Activated naive CD8-positive, alpha-beta T cell treated with anti-CD3 and anti-CD28 coated beads for 36 hours (primary cell): ENCODE measurements at places on chromosomes 12 and 14. TPM values are rescaled to one million over a fixed set of nuclear protein-coding genes. Genes with fewer than 3 reads are reported as not detected.

GRCh38 chr14:77346495-77346894 lies 25.7 kb downstream of the GSTZ1 start:
- peaks cover 9% of the 10 kb centered on the region for H3K36me3 ChIP-seq
- H3K27me3 ChIP-seq: no peaks in the 10 kb centered on the region
- no peak overlapping the region for H3K27ac ChIP-seq
- no peak overlapping the region for H3K4me3 ChIP-seq
- no peak for DNase-seq
- peaks cover 2% of the 10 kb centered on the region for H3K4me1 ChIP-seq

DNA sequence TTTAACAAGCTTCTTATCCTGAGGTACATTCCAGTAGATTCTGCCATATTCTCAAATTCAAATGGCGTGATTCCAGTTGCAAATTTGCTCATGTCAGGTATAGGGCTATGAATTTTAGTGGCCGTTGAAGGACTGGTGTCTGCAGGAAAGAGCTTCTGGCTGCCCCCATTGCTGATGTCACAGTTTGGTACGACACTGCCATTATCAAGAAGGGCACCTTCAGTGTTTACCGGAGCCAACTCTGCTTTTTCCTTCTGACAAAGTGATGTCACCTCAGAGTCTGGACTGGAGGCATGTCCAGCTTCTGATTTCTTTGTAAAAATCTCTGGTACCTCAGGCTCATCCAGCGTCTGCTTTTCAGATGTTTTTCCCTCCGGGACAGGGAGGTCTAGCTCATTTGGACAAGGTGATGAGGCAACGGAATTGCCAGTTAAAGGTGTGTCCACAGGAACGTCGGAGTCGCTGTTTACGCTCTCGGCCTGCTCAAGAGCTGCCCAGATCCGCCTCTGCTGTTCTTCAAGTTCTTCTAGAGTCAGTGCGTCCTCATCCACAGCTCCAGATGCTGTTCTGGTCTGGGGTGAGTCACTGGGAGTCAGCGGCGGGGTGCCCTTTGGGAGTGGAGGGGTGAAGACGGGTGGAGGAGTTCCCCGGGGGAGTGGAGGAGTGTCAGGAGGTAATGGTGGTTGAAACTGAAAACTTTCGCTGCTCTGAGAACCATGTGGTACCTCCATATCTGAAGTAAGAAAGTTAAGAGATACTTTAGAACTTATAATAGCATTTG lies 27.0 kb downstream of the ZCCHC8 start:
- peak; percentile 73 for DNase-seq
- H3K27me3 ChIP-seq: no peaks in the 10 kb centered on the region
- H3K4me1 ChIP-seq: peaks cover 27% of the 10 kb centered on the region
- peaks cover 32% of the 10 kb centered on the region for H3K36me3 ChIP-seq

Gene ASB2
- total RNA-seq: 26.4 TPM

- H3K4me1 ChIP-seq: no peaks in the 10 kb centered on the region
- peaks cover 6% of the 10 kb centered on the region for H3K27me3 ChIP-seq
- H3K27ac ChIP-seq: no peak overlapping the region
- no peak overlapping the region for H3K4me3 ChIP-seq
- no peak for DNase-seq
Measured at GRCh38 chr14:104898870-104899510, 25.7 kb upstream of the PLD4 start.

DNA sequence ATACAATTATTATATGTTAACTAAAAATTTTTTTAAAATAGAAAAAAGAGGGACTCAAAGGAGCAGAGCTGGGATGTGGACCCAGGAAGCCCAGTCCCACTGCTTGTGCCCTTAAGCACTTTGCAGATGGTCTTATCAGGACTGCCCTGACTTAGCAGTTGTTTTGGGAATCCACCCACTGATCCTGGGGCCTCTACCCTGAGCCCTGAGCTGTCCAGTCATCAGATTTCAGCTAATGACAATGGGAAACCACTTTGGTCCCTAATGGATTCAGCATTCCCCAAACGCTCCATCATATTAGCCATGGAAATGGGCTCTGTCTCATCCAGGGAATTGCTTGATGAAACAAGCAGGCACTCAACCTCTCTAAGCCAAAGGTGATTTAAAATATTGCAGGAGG lies 22.5 kb upstream of the WSCD2 start:
- no peaks in the 10 kb centered on the region for H3K4me1 ChIP-seq
- no peak for DNase-seq
- H3K4me3 ChIP-seq: no peak overlapping the region
- H3K27me3 ChIP-seq: peaks cover 16% of the 10 kb centered on the region
- no peaks in the 10 kb centered on the region for H3K36me3 ChIP-seq
- no peak overlapping the region for H3K27ac ChIP-seq

DNA sequence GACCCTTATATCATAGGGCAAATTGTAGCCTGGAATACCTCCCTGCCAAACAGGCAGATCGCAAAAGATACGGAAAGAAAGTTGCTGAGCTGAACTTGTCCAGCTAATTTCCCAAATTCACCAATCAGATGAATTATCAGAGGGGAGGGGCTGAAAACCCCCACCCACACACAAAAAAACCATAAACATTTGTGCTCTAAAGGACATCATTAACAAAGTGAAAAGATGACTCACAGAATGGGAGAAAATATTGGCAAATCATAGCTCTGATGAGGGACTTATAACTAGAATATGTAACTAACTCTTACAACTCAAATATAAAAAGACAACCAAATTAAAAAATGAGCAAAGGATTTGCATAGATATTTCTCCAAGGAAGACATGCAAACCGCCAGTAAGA lies 36.3 kb downstream of the PTHLH start:
- no peak overlapping the region for H3K4me3 ChIP-seq
- peaks cover 3% of the 10 kb centered on the region for H3K4me1 ChIP-seq
- no peak for DNase-seq
- no peak overlapping the region for H3K27ac ChIP-seq
- peaks cover 28% of the 10 kb centered on the region for H3K27me3 ChIP-seq
- no peaks in the 10 kb centered on the region for H3K36me3 ChIP-seq

GRCh38 chr12:120453977-120454376 lies 7.7 kb downstream of the GATC start:
- DNase-seq: no peak
- peak overlapping the region; percentile 48 for H3K27ac ChIP-seq
- no peak overlapping the region for H3K4me3 ChIP-seq
- H3K4me1 ChIP-seq: peaks cover 6% of the 10 kb centered on the region
- peaks cover 27% of the 10 kb centered on the region for H3K36me3 ChIP-seq

Gene PDZRN4
- not detected for total RNA-seq

- H3K4me3 ChIP-seq: no peak overlapping the region
- peaks cover 88% of the 10 kb centered on the region for H3K27me3 ChIP-seq
- H3K27ac ChIP-seq: no peak overlapping the region
Measured at GRCh38 chr14:28769276-28769880, 2.8 kb downstream of the FOXG1 start.

Gene CAND1
- total RNA-seq: 234 TPM

- no peak overlapping the region for H3K27ac ChIP-seq
- H3K27me3 ChIP-seq: no peaks in the 10 kb centered on the region
- DNase-seq: peak; percentile 52
- H3K4me3 ChIP-seq: no peak overlapping the region
Measured at GRCh38 chr12:53287741-53288216, 7.6 kb upstream of the PFDN5 start.

DNA sequence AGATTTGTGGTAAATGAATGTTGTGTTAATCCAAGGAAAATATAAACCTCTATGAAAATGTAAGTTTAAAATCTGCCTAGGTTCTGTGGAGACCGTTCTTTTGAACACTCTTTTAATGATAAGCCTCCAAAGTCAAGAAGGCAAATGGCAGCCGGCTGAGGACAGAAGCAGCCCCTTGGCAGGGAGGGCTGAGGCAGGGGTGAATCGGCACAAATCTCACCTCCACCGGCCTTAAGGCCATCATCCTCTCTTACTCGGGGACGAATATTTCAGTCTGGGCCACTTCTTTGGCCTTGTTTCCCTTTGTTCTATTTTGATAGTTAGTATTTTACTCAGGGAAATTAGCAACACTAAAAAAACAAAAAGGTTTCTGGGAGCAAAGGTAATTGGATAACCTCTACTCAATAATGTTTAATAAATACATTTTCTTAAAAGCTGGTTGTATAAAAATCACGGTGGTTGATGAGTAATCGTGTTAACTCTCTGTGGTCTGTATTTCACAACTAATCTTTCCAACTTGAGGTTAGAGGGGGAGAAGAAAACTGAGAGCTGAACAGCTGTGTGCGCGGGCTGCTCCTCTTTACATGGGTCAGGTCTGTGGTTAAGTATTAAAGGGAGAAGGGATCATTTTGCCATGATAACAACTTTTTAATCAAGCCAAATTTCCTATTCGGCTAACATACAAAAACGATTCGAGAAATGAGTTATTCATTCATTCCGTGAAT lies 18.6 kb downstream of the LGMN start:
- peaks cover 4% of the 10 kb centered on the region for H3K27me3 ChIP-seq
- peaks cover 19% of the 10 kb centered on the region for H3K36me3 ChIP-seq

Gene VDR
- total RNA-seq: 55.8 TPM

Gene VWF
- 0.24 TPM for total RNA-seq

Gene TAS2R50
- 0.36 TPM for total RNA-seq

DNA sequence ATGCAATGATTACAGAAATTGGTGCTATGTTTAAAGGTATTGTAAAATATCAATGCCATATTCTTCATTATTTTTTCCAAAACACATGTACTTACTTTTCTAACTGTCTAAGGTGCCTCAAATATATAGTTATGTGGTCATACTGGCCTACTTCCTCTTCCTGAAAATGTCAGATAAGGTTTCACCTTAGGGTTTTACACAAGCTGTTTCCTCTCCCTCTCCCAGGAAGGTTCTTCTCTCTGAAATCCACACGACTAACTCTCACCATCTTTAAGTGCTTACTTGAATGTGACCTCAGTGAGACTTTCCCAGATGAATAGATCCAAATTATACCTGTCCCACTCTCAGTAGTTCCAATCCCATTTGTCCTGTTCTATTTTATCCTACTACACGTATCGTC lies 11.6 kb upstream of the CLEC4D start:
- H3K27me3 ChIP-seq: peaks cover 15% of the 10 kb centered on the region
- DNase-seq: no peak
- peaks cover 4% of the 10 kb centered on the region for H3K4me1 ChIP-seq
- no peak overlapping the region for H3K4me3 ChIP-seq
- H3K36me3 ChIP-seq: no peaks in the 10 kb centered on the region
- H3K27ac ChIP-seq: no peak overlapping the region

Gene TSPAN31
- total RNA-seq: 5.7 TPM

Gene SOX5
- total RNA-seq: not detected

Gene PRH2
- not detected for total RNA-seq

GRCh38 chr14:21003788-21004346 lies 4.8 kb downstream of the SLC39A2 start:
- H3K27ac ChIP-seq: no peak overlapping the region
- DNase-seq: no peak
- no peaks in the 10 kb centered on the region for H3K4me1 ChIP-seq
- no peaks in the 10 kb centered on the region for H3K36me3 ChIP-seq

Gene MFAP5
- total RNA-seq: not detected

DNA sequence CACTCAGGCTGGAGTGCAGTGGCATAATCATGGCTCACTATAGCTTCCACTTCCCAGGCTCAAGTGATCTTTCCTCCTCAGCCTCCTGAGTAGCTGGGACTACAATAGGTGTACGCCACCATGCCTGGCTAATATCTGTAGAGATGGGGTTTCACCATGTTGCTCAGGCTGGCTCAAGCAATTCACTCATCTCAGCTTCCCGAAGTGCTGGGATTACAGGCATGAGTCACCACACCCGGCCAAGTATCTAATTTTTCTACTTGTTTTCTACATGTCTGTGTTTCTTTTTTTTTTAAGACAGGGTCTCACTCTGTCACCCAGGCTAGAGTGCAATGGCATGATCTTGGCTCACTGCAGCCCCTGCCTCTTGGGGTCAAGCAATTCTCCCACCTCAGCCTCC lies 119.7 kb upstream of the MED13L start:
- H3K27ac ChIP-seq: no peak overlapping the region
- DNase-seq: no peak
- H3K36me3 ChIP-seq: no peaks in the 10 kb centered on the region
- no peaks in the 10 kb centered on the region for H3K27me3 ChIP-seq

Gene BCL11B
- 40.3 TPM for total RNA-seq

- no peaks in the 10 kb centered on the region for H3K27me3 ChIP-seq
- no peak overlapping the region for H3K27ac ChIP-seq
- H3K36me3 ChIP-seq: no peaks in the 10 kb centered on the region
- no peaks in the 10 kb centered on the region for H3K4me1 ChIP-seq
Measured at GRCh38 chr14:25247609-25248008, 197.7 kb upstream of the STXBP6 start.

Gene RAB15
- total RNA-seq: 3.4 TPM

Gene KRT83
- total RNA-seq: not detected

Gene TM7SF3
- total RNA-seq: 33.6 TPM

DNA sequence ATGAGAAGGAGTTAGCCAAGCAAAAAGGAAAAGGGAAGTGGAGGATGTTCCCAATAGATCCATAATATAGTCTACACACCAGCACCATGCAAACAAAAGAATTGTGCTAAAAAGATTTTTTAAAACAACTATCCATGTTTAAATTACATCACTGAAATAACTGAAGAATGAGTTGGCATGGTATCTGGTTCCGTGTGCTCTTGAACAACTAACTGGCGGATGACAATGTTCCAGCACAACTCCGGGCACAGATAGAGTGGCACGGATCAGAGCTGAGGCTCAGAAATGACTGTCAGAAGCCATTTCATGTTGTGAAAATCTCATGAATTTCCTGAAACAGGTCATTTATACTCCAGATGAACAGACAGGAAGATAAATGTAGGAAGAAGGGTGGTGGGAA lies 153.1 kb downstream of the HMGA2 start:
- no peak overlapping the region for H3K27ac ChIP-seq
- no peaks in the 10 kb centered on the region for H3K4me1 ChIP-seq
- H3K36me3 ChIP-seq: no peaks in the 10 kb centered on the region
- DNase-seq: no peak
- peaks cover 29% of the 10 kb centered on the region for H3K27me3 ChIP-seq

DNA sequence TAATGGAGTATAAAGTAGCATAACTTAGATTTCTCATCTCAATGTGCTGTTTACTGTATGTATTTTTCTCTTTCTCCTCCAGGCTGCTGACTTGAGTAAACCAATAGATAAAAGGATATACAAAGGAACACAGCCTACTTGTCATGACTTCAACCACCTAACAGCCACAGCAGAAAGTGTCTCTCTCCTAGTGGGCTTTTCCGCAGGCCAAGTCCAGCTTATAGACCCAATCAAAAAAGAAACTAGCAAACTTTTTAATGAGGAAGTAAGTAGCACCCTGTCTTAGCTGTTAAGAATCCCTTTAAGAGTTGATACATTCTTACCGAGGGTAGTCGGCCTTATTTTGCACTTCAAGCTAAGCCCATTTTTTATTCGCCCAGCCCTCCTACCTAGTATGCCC lies 55.2 kb downstream of the WDR20 start:
- H3K36me3 ChIP-seq: peaks cover 28% of the 10 kb centered on the region
- no peak for DNase-seq

GRCh38 chr14:61737915-61738314 lies 24.3 kb upstream of the SNAPC1 start:
- peaks cover 12% of the 10 kb centered on the region for H3K4me1 ChIP-seq
- no peak overlapping the region for H3K4me3 ChIP-seq
- H3K36me3 ChIP-seq: peaks cover 52% of the 10 kb centered on the region
- no peak for DNase-seq

GRCh38 chr12:122023339-122024131 lies 1.9 kb downstream of the BCL7A start:
- peak overlapping the region; percentile 54 for H3K27ac ChIP-seq
- peak overlapping the region; percentile 78 for H3K4me3 ChIP-seq
- H3K36me3 ChIP-seq: peaks cover 1% of the 10 kb centered on the region

Gene LMNTD1
- total RNA-seq: not detected

GRCh38 chr14:23227566-23227965 lies 10.2 kb upstream of the RNF212B start:
- no peak overlapping the region for H3K4me3 ChIP-seq
- peaks cover 15% of the 10 kb centered on the region for H3K27me3 ChIP-seq
- no peak for DNase-seq
- H3K36me3 ChIP-seq: no peaks in the 10 kb centered on the region
